ENCODE measurements at places on chromosomes 1 and 21.

DNA sequence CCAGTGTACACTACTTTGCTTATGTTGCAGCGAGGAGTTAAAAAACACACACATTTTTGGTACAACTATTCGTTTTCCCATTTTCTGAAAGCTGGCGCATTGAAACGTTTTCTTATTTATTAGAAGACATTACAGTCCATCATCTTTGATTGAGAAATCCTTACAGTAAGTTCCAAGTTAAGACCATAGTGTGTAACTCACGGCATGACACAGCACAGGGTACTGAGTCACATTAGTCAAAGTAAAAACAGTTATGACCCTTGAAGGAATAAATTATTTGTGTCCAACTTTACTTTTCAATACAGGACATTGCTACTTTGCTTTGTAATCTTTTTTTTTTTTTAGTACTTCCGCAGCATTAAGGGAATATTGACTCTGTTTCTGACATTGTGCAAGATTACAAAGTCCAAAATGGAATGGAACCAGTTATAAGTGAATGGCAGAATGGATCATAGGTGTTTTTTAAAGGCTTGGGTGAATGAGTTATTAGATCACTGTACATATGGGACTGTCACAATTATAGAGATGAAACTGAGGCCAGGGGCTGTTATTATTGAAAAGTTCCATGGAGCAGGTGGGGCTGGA, 11.7 kb downstream of the PTGFRN start:
- DNase-seq = no peak

DNA sequence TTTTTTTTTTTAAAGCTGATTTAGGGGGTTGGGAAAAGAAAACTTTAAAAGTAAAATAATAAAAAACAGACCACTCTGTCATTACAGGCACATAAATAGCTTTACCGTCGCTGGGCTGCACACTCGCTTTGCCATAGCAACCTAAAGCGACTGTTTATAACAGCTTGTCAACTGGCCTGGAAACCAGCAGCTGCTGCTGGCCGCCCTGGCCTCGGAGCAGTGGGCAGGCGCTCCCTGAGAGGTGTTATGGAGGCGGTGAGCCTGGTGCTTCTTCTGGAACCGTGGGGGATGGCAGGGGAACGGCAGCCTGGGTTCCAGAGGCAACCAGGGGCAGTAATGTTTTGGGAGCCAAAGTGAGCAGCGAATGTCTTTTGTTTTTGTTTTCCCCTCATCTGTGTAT, 45.7 kb downstream of the ATP2B4 start:
- no peak for DNase-seq

DNA sequence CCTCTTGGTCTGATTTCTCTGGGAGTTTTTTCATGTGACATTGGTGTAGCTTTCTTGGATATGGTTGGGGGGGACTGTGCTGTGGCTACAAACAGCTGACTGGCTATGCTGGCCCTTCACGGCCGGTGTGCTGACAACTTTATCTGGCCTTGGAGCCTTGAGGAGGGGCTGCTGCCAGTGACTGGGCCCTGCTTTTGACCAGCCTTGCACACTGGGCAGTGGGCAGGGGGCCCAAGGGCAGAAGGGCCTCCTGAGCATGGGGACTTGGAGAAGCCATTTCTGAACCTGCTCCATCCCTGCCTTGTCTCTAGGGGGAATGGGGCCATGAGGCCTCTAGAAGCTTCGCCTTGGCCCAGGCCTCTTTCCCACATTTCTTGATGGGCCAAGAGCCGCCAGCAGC, 139.6 kb downstream of the CAMTA1 start:
- DNase-seq = no peak

DNA sequence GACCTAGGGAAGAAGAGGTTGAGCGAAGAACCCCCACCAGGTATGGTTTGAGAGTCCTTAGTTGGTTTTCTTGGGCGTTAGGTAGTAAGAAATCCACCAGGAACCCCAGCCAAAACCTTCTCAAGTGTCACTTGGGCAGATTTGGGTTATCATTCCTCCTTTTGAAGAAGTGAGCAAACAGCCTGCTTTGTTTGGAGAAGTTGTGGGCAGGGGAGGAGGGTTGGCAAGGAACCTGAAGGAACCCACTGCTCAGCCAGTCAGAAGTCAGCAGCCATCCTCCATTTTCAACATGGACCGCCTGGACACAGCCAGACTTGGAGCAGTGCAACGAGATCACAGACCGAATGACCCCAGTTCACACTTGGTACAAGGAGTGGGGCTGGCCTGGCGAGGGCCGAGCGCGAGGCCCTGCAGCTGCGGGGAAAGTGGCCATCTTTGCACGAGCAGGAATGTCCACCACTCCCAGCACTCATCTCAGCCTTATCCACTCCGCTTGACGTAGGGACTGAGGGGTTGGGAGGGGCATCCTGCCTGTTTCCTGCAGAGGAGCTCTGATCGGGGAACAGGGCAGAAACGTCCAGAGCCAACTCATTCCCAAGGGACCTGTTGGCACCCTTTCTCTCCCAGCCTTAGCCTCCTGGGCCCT, 7.2 kb downstream of the ADPRS start:
- no peak for DNase-seq

- DNase-seq = no peak
Measured at GRCh38 chr1:210786546-210786945, 347.4 kb downstream of the KCNH1 start.

- DNase-seq = no peak
Measured at GRCh38 chr21:31670070-31670469, 10.6 kb downstream of the SOD1 start.

GRCh38 chr1:84719543-84720217, 29.4 kb upstream of the SSX2IP start:
- DNase-seq = no peak
